ENCODE measurements at places on chromosomes 5 and 9.

- no peak for DNase-seq
Observed at GRCh38 chr5:58407042-58407719, 52.7 kb downstream of the PLK2 start.

DNA sequence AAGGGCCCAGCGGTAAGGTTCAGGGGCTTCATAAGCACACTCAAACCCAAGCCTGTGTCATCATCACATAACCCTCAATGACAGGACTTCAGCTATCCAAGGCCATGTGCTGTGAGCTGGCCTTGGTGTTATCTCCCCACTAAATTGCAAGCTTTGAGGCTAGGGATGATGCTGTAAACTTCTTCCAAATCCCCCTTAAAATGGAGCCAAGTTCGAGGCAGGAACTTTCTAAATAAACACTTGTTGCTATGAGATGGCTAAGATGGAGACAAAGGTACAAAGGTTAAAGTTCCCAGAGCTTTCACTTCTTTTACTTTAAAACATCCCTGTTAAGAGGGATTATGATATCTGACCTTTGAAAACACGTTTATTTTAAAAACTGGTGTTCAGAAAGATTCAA lies 123.6 kb downstream of the MYO10 start:
- no peak for DNase-seq

GRCh38 chr9:116549061-116549664 lies 137.9 kb upstream of the TRIM32 start:
- no peak for DNase-seq

DNA sequence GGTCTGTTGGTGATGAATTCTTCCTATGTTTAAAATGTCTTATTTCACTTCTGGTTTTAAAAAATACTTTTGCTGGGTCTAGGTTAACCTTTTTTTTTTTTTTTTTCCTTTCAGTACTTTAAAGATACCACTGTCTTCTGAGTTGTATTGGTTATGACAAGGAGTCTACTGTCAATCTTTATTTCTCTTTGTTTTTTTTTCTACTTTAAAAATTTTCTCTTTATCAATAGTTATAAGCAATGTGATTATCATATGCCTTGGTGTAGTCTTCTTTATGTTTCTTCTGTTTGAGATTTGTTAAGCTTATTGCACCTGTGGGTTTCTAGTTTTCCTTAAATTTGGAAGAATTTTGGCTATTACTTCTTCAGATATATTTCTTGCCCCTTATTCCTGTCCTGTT lies 125.6 kb upstream of the SPRY4 start:
- no peak for DNase-seq

- no peak for DNase-seq
Observed at GRCh38 chr5:27252911-27253310, 214.5 kb upstream of the CDH9 start.

GRCh38 chr5:56123531-56124243 lies 109.4 kb downstream of the ANKRD55 start:
- DNase-seq: peak; percentile 0

DNA sequence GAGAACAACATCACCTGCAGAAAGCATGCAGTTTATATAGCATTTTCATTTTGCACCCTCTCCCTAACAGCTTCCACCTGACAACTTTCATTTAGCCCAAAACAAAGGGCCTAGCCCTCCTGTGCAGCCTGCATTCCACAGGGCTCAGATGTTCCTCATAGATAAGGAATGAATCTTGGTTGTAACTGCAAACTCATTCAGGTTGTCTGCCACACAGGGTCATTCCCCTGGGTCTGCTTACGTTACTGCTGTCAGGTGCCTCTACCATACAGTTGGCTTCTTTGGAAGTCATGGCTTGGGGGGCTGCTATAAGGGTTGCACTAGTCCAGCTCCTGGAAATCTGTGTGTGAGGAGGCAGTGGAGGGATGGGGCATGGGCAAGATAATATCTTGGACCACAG lies 2.7 kb upstream of the DCP2 start:
- DNase-seq: no peak

- DNase-seq: no peak
Observed at GRCh38 chr5:71573591-71573990, 13.5 kb upstream of the MCCC2 start.

DNA sequence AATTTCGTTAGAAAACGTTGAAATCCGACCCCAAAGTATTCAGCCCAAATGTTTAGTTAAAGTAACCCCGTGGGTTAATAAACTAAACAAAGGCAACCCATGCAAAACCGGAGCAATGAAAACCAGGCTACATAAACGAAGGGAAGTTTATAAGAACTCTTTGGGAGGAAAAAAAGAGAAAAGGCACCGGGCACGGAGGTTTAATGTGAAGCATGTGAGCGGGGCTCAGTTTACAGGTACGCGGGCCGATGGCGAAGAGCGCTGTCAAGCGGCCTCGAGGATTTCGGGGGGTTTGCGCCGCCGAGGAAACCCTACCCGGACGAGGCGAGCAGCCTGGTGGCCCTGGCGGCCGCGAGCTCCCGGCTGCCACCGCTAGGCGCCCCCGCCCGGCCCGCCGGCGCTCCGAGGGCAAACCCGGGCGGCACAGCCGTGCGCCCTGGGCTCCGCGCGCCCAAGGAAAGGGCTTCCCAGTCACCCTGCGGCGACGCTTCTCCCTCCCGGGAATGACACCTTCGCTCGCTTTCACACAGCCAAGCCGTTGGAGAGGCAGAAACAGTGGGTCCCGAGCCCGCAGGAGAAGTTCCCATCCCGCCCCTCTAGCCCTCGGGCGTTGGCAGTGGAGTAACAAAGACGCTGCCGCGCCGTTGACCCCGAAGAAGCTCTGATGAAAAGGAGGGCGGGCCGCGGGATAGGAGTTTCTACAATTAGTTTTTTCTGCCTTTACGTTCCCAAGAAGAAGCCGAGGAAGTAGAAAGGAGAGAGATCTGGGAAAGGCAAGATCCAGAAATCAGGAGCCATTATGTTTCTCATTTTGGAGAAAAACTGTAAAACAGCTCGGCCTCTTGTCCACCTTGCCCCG lies 126.0 kb downstream of the TMEM174 start:
- no peak for DNase-seq

GRCh38 chr5:42586625-42587024 lies 163.4 kb downstream of the GHR start:
- no peak for DNase-seq

GRCh38 chr9:86751207-86751606 lies 196.1 kb downstream of the GAS1 start:
- no peak for DNase-seq

DNA sequence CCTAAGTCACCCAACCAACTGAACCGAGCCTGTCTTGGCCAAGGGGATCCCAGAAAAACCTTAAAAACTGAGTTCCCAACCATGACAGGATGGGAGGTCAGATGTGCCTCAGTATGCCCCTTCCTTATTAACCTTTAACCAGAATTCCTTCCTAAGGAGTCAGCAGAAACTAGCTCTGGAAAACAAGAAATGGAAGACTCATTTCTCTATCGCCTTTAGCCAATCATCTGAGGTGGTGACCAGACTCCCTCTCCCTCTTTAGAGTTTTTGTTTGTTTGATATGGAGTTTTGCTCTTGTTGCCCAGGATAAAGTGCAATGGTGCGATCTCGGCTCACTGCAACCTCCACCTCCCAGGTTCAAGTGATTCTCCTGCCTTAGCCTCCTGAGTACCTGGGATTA lies 37.5 kb downstream of the SLC28A3 start:
- no peak for DNase-seq

GRCh38 chr5:10779592-10779991 lies 18.6 kb upstream of the DAP start:
- no peak for DNase-seq

GRCh38 chr9:99752417-99753109 lies 69.1 kb upstream of the NR4A3 start:
- no peak for DNase-seq

GRCh38 chr9:22308177-22308576 lies 138.4 kb upstream of the DMRTA1 start:
- peak; percentile 15 for DNase-seq

- no peak for DNase-seq
Observed at GRCh38 chr5:130168211-130168610, 263.9 kb downstream of the CHSY3 start.

DNA sequence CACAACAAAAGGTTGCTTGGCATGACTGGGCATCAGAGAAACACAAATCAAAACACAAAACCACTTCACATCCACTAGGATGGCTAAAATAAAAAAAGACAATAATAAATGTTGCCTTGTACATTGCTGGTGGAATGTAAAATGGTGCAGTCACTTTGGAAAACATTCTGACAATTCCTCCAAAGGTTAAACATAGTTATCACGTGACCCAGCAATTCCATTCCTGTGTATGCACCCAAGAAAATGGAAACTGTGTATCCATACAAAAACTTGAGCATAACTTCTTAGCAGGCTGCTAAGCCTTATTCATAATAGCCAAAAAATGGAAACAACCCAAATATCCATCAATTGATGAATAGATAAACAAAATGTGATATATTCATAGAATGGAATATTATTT lies 10.2 kb upstream of the SLC46A2 start:
- no peak for DNase-seq

All from NCI-H146 (cell line).